ENCODE measurements at places on chromosomes 7 and 10.

DNA sequence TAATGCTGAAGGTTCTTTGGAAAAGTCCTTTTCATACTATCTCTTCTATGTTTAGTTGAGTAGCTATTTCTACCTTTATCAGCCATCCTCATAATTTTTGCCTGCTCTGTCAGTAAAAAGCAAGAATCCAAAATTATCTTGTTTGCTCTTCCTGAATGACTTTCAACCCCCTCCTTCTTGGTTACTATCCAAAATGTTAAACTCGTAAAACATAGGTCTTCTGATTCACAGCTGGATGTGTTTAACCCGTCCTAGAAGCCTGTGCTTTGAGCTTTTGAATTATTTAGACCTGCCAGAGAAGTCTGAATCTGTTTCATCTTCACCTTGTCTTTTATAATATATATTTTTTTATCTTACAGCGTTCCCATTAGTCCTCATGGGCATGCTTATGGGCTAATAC, 136.4 kb upstream of the MDFIC start:
- DNase-seq: no peak

DNA sequence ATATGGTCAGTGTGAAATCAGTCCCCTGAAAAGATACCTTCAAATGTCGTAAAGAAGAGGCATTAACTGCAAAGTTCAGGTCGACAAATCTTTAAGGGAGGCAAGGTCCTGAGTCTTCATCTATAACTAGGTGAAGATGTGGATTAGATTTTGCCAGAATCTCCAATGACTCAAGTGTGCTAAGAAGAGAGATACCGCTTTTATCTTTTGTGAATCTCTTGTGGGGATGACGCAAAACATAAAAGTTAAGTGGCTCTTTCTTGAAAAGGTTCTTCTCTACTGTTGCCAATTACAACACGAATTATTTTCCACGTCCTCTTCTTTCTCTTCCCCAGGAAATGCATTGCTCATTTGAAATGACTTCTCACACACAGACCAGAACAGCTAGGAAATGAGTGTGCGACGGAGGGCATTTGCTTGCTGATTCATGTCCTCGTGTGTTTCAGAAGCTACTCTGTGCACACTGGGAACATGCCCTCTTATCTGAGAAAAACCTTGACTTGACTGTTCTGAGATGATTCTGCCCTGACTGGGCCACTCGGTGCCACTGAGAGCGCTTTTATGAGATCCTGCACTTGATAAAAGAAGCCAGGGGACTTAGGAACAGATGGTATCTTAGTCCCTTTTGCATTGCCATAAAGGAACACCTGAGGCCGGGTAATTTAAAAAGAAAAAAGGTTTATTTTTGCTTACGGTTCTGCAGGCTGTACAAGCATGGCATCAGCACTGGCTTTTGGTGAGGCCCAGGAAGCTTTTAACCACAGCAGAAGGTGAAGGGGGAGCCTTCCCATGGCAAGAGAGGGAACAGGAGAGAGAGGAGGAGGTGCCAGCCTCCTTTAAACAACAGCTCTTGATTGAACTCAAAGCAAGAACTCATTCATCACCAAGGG, 169.5 kb upstream of the PFKP start:
- peak; percentile 53 for DNase-seq

DNA sequence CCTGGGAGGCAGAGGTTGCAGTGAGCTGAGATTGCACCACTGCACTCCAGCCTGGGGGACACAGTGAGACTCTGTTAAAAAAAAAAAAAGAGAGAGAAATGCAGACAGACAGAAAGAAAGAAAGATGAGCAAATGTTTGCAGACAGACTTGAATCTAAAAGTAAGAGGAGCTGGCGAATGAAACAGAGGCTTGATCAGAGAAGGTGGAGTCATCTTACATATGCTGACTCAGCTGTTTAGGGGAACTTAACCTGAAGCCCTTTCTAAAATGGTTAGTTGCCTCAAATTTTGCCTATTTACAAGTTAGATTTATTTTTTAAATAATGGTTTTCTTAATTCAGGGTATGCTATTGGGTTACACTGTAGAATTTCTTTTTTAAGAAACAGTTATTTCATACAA, 5.4 kb downstream of the FAM171A1 start:
- no peak for DNase-seq

DNA sequence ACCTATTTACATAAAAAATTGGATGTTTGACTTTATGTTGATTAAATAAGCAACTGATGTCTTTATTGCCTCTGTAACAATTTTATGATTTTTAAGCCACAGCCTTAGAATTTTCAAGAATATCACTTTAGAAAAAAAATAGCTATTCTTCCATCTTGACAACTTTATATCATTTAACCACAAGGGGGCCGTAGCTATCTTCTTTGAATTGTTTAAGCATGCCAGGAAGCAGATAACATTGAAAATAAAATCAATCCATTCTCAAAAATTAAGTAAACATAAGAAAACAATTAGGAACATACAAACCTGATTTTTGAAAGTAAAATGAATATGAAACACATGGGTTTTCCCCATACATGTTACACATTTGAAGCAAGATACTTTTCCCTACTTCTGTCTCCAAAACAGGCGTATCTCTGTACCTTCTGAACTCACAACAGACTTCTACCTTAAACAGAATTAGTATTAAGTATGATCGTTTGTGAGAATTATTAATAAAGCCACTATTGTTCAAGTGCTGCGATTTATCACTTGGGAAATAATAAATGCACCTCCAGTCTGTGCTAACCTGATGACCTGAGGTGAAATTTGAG, 209.0 kb downstream of the CACNA2D1 start:
- DNase-seq: no peak

GRCh38 chr10:15227611-15228372, 59.3 kb upstream of the NMT2 start:
- no peak for DNase-seq

GRCh38 chr10:35416619-35417312, 80.5 kb downstream of the CCNY start:
- peak; percentile 72 for DNase-seq

Measured in islet precursor cell (in vitro differentiated cells).